ENCODE measurements at places on chromosomes 12 and 14.

- DNase-seq: no peak
These were observed 240.5 kb downstream of the PPFIA2 start for GRCh38 chr12:81518638-81519037.

- DNase-seq: no peak
These were observed 10.1 kb downstream of the LGALS3 start for GRCh38 chr14:55139141-55139540.

DNA sequence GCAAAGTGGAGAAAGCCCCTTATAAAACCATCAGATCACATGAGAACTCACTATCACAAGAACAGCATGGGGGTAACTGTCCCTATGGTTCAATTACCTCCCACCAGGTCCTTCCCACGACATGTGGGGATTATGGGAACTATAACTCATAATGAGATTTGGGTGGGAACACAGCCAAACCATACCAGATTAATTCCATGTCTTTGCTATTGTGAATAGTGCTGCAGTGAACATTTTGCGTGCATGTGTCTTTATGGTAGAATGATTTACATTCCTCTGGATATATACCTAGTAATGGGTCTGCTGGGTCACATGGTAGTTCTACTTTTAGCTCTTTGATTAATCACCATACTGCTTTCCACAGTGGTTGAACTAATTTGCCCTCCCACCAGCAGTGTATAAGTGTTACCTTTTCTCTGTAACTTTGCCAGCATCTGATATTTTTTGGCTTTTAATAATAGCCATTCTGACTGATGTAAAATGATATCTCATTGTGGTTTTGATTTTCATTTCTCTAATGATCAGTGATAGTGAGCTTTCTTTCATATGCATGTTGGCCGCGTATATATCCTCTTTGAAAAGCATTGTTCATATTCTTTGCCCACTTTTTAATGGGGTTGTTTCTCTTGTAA, 29.7 kb upstream of the SAV1 start:
- DNase-seq: no peak

GRCh38 chr12:43407816-43408645, 144.0 kb downstream of the ADAMTS20 start:
- DNase-seq: no peak

- no peak for DNase-seq
These were observed 370.9 kb upstream of the KITLG start for GRCh38 chr12:88951177-88951576.

GRCh38 chr12:56725723-56726102, 614 bp upstream of the NACA start:
- no peak for DNase-seq

GRCh38 chr12:124719231-124719630, 144.4 kb downstream of the SCARB1 start:
- DNase-seq: no peak

- no peak for DNase-seq
These were observed 30.1 kb upstream of the STON2 start for GRCh38 chr14:81430235-81430634.

GRCh38 chr14:81331229-81332021, 68.7 kb downstream of the STON2 start:
- DNase-seq: no peak

GRCh38 chr12:30515351-30515750, 180.3 kb downstream of the IPO8 start:
- no peak for DNase-seq

DNA sequence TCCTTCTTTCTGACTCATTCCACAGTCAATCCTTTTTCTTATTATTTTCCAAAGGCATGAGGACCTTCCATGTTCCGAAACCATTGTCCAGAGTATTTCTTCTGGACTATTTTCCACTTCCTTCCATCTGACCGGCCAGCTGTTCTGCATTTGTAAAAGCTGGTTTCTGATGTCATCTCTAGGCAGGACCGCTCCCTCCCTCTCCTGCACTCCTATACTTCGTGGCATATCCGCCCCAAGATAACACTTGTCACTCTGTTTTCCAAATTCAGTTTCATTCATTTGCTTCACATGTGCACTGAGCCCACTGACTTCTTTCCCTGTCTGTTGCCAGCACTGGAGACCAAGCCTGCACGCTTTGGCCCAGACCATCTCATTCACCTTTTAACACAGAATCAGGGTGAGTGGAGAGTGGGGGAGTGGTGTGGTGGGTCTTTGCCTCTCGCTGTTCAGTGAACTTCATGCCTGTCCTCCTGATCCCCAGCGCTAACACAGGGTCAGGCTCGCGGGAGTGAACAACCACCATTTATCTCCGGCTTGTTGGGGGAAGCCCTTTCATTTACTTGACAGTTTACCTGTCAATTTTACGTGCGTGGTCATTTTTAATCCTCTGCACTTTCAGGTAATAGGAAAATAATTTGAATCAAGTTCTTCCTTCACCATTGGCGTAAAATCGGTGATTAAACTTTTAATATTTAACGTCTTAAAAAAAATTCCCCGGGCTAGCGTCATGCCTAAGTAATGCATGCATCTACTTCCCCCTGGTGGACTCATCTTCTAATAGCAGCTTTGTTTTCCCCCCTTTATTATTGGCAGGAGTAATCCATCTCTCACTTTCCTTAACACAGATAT, 52.5 kb downstream of the C12orf75 start:
- DNase-seq: no peak

- DNase-seq: no peak
These were observed 34.7 kb upstream of the RTRAF start for GRCh38 chr14:51954657-51955056.

DNA sequence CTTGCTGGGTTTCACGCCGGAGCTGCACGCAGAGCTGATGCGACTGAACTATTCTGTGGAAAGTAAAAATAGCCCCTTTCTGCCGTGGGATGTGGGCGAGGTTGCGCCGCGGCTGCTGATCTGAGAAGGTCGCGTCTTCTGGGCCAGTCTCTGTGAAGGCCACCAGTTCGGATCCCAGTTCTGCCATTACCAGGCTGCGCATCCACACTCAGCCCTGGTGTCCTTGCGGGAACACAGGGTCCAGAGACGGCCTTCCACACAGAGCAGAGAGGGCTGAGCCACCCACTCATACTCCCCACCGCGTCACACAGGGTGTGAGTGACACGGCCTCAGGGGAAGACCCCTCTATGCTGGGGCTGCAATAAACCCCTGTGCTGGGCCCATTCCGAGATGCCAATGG, 13.9 kb downstream of the GALNT9 start:
- DNase-seq: no peak

DNA sequence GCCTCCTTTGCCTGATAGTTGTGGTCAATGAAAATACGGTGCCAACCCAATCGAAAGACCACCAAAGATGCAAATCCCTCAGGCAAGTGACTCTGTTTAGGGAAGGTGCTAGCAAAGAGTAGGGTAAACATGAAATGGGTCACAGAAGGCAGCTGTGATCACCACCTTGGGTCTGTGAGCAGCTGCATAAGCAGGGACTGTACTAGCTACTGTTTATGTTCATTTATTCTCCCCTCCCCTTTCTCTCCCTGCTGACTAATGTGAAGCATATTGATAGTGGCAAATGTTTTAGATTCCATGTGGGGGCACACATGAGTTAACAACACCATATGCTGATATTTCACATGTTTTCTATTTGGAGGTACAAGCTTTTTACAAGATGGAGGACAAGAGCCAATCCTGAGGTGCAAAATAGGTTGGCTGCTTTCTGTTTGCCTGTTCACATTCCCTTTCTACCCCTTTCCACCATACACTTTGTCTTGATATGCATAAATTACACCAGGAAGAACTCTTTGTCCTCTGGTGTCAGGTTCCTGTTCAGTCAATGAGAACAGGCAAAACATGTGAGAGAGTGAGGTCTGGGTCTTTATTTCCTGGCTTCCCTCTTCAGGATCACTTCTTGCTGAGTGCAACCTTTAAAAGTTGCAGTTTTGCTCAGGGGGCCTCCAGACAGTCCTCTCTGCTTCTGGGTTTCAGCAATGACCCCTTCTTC, 71.1 kb downstream of the AVPR1A start:
- DNase-seq: no peak

DNA sequence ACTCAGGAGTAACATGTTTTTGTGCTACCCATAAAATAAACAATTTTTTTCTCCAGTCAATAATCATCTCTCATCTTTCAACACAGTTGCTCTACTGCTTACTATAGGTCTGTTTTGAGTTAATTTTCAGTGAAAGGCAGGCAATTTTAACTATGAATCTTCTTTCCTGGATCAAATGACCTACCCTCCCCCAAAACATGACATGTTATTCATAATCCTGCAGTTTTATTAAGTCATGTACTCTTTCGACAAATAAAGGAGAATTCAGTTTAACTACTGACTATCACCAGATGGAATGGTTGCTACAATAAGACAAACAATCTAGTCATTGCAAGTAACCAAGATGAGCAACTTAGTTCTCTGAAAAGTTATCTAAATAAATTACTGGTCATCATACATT, 106.0 kb upstream of the FAR2 start:
- no peak for DNase-seq

Measured in stimulated activated CD4-positive, alpha-beta T cell treated with anti-CD3 and anti-CD28 coated beads, Interleukin-1b, Interleukin-23, amount 100 ng/mL, for 1 hour (primary cell).